Kidney epithelial cell (primary cell): ENCODE measurements at places on chromosomes 2 and 18.

DNA sequence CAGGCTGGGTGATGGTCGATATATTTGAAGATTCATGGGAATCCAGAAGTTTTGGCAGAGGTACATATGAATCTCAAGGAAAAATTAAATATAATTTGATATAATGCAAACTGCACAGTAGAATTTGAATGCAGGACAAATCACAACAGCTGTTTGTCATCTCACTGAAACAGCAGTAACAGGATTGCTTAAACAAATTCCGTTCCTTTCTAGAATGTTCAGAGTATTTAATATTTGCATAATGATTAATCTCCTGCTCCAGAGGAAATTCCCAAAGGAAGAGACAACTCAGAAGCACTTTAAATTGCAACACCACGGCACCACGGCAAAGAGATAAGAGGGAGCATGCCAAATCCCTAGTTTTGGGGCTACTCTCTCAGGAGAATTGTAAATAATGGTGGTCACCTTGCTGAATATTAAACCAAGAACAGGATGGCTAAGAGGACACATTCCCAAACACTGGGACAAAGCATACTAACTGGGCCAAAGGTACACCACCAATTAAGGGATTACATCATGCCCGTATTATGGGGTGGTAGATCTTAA is 67.8 kb upstream of the MAP4K3 start:
- peak; percentile 23 for DNase-seq

DNA sequence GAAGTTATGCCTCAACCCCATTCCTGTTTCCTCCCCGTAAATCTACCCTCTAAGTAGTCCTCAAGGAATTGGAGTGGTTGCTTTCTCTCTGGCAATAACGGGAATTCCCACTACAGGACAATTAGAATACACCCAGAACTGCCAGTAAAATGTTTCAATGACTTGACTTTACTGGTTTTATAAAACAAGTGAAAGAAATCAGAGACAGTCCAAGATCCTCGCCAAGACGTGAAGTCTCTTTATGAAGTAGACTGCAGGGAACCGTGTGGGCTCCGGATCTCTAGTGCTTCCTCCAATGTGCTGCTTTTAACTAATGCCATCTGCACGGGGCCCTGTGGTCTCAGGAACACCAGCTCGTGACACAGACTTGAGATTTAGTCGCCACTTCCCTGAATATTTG is 101.4 kb downstream of the CPO start:
- DNase-seq, result no peak

DNA sequence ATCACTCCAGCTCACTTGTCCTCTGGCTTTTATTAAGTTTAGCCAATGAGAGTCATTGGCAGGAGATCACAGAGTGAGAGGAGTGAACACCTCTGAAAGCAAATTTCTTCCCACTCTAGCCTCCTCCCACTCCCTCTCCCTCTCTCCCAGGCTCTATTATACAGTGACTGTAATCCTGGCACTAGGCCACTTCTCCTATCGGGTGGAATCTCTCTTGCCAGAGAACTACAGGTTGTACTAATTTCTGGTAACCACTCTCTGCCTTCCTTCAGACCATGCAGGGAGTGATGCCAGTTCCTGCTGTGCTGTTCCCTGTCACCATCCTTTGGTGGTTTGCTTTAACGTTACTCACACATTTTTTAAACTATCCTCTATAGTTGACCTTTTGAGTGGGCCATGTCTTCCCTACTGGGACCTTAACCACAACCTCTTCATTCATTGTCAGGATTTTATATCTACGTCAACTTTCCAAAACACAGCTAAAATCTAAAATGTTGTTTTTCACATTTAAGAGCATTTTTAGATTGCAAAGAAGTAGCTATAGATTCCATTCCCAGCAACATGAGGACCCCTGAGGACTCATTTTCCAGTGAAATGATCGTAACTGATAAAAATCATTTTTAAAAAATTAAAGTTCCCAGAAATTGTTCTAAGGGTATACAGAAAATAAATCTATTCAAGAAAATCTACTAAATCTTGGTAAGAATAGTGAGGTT is 217.1 kb downstream of the MREG start:
- no peak for DNase-seq

DNA sequence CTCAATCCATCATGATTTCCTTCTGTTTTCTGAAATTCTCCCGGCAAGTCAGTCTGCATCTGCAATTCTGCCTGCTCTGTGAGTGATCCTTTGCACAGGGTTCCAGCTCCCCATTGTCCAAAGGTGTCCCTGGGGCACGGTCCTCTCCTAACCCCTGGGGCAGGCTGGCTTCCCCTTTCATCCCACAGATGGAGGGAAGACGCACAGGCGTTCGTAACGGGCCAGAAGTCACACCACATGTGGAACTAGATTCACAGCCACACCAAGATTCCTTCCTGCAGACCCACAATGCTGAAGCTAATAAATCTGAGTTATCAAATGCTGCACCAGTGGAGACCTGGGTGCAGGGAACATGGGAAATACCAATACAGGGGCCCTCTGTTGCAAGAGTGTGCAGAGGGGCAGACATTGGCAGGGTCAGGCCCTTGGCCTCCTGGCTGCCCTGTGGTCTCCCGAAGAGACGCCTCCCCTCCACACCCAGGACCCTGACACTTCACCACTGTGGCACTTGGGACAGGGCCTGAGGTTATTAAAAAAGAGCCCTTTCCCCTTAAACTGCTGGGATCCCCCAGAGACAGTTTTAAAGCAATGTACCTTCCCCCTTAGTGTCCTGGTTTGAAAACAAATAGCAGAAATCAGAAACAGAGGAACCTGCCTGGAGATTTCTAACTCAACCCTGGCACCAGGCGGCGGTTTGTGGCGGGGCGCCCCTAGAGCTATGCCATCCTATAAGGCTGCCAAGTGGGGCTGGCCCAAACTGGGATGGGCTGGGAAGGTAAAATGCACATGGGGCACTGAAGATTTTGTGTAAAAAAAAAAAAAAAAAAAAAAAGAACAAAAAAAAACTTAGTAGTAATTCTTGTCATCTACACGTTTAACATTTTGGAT is 15.4 kb downstream of the ZNF516 start:
- no peak for DNase-seq

GRCh38 chr2:227819398-227819697 is 5.7 kb downstream of the CCL20 start:
- DNase-seq, result peak; percentile 45
